SK-N-DZ (cell line): ENCODE measurements at places on chromosomes 5 and 9.
A peak's percentile ranks its signal among the peaks of the same experiment; 100 is the strongest.

- DNase-seq, result no peak
Observed at GRCh38 chr9:114098021-114098935, 814 bp downstream of the KIF12 start.

- DNase-seq, result no peak
Observed at GRCh38 chr5:160692271-160692670, 159.7 kb downstream of the ATP10B start.

DNA sequence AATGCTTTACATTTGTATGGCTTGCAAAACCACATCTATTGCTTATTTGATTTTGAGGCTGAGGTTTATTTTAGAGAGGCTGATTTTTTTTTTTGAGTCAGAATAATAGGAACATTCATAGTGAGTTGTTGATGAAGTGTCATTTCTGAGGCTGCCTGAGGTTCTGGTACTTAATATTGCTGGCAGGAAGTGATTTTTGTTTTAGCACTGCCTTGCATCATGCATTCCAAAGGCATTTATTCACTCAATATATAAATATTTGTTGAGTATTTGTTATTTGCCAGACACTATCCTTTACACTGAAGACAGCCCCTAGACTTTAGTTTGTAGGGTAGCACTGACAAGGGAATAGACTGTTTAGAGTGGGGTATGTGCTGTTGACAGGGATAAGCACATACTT, 2.7 kb downstream of the RNF20 start:
- DNase-seq, result no peak

GRCh38 chr5:71907001-71907588, 188.0 kb downstream of the CARTPT start:
- no peak for DNase-seq

DNA sequence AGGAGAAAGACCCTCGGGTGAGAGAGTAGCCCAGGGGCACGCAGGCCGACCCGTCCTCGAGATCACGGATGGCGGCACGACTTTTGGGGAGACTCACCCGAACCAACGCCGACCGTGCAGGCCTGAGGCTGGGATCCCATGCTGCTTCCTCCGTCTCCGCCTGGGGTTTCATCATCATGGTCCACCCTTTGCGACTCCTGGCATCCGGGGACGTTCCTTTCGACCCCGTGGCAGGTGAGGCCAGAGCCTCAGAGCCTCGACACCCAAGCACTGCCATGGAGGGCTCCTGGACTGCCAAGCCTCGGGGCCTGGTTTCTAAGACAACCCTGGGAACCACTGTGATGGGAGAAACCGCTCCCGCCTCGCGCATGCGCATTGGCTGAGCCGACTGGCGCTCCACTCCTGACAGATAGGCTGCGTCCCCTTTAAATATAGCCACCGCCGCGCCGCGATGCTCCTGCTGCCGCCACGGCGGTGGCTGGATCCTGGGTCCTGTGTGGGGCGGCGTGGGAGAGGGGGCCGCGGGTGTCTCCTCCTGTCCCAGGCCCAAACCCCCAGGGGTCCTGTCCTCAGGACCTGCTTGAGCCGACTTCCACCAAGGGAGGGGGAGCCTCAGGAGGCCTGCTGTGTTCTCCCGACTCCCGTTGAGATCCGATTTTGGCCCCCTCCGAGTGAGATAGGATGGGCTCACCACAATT, 481.6 kb downstream of the SPATA31A7 start:
- no peak for DNase-seq

DNA sequence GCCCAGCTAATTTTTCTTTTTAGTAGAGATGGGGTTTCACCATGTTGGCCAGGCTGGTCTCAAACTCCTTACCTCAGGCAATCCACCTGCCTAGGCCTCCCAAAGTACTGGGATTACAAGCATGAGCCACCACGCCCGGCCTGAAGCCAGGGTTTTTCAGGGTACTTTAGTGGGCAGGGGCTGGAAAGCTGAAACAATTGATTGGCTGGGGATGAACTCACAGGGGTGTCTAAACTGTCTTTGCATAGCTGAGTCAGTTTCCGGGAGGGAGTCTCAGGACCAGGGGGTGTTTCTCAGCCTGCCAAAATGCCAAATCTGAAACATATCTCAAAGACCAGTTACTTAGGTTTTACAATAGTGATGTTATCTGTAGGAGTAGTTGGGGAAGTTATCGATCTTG, 46.1 kb downstream of the PRUNE2 start:
- DNase-seq, result no peak

- peak; percentile 83 for DNase-seq
Observed at GRCh38 chr9:101486693-101487442, 46.8 kb upstream of the RNF20 start.

GRCh38 chr9:94600258-94600657, 6.6 kb upstream of the FBP2 start:
- no peak for DNase-seq

DNA sequence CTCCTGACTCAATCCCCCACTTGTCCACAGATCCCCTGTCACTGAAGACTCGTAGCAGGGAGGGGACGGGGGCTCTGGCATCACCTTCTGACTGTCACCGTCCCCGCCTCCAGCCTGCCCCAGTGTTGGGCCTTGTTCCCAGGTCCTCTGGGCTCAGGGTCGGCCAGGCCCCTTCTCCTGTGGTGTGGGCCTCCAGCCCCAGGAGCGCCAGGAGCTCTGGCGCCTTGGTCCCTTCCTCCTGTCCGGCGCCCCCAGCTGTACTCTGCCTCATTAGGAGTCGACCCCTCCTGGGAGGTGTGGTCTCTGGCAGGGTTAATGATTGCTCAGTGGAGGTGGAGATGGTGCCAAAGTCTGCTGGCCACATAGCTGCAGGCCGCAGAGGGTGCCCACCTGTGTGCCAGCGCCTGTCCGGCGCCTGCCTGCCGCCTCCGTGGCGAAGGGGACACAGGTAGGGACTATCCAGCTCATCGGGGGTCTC, at the start of gene CDHR2:
CDHR2 (plus strand) TSS at position 376 of the 478 bp plus-strand sequence. CDS start 16,011 bp downstream, outside the sequence.
- DNase-seq, result no peak

- no peak for DNase-seq
Observed at GRCh38 chr5:153711755-153712154, 221.3 kb downstream of the GRIA1 start.

GRCh38 chr9:79149585-79149984, 422.2 kb upstream of the TLE4 start:
- DNase-seq, result no peak
